ENCODE measurements at places on chromosomes 3 and 15. TPM values are rescaled to one million over a fixed set of nuclear protein-coding genes. Genes with fewer than 3 reads are reported as not detected.

DNA sequence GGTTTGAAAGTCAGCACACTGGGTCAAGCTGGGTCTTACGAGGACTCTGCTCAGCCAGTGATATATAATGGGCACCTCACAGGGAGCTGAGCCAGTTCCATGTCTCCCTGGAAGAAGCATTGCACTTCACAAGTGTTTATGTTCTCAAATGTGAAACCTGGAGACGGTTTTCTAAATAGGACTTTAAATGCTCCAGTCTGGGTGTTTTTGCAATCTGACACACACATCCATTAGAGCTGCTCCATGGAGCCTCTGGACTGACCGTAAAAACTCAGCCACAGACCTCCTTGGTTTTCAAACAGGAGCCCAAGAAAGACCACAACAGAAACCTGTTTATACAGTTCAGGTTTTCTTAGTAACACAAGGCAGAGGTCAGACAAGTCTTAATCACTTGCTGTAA is 201.3 kb upstream of the LRIG1 start:
- no peak for DNase-seq

- peak; percentile 9 for DNase-seq
Measured at GRCh38 chr3:137792626-137793271, 28.6 kb downstream of the SOX14 start.

DNA sequence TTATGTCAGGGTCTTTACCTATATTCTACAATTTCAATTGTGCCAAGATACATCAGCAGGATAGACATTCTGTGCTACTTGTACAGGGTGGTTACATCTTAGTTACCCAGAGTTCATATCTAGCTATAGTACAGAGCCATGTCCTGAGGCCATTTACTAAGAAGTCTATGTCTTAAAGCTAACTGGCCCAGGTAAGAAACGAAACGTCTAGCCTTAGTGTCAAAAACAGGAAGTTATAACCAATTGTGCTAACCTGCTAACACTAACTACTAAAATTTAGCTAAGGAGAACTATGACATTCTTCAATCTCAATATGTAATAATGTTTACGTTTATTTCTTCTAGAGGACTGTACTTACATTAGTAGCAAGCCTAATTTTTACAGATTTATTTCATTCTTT is 717.2 kb upstream of the UBE2E2 start:
- no peak for DNase-seq

DNA sequence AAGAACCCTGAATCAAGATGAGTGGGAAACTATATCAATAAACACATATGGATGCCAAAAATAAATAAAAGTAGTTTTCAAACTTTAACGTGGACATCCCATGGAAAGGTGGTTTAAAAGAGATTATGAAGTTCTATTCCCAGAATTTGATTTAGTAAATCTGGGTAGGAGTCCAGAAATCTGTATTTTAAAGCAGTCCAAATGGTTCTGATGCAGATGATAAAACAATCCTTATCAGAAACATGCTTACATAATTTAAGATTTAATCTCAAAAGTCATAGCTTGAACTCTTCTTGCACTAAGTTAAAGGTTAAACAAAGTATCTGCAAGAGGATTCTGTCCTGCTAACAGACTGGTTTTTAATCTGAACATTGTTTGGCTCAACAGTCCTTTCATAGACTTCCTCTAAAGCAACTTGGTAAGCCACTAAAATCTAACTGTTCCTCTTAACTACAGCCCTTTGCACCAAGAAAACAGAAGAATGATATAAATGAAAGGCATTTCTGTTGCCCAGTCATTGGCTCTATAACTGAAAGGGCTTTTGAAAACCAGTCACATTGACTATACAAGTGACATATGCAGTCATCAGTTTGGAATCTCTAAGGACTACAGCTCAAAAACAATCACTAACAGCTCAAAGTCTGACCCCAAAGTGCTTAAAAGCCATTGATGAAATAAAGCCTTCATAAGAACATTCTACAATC is 23.4 kb upstream of the MAP4 start:
- no peak for DNase-seq

DNA sequence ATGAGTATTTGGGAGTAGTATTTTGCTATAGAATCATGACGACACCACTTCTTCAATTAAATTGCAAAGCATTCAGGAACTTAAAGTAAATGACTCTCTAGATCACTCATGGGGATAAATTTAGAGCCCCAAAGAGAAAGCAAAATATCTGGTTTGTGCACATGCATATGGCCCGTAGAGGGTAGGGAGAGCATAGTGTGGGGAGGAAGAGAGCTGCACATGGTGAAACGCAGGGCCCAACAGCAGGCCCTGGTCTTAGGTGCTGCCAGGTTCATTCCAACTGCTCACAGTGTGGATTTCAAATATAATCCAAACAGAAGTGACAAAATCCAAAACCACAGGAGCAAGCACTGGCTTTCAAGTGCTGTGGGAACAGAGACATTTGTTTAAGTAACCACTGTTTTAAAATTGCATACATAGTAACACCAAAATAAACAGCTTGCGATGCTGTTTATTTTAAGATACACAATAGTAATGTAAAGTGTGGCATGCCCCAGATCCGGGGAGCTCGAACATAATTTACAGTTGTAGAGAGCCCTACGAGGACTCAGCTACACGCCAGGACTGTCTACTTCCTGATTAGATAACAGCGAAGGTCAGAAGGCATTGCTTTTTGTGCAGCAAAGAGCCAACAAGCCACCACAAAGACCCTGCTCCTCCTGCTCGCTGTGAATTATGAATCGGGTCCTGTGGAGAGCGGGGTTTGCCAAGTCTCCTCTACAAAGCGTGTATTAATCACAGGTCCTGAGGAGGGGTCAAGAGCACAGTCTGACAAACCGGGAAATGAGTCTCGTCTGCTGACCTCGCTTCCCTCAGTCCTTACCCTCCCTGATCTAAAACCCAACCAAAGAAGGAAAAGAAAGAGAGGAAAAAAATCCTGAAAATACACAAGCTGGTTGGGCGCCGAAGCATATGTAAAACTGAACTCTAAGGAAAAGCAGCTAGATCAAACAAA is 80.6 kb downstream of the MEIS2 start:
- no peak for DNase-seq

DNA sequence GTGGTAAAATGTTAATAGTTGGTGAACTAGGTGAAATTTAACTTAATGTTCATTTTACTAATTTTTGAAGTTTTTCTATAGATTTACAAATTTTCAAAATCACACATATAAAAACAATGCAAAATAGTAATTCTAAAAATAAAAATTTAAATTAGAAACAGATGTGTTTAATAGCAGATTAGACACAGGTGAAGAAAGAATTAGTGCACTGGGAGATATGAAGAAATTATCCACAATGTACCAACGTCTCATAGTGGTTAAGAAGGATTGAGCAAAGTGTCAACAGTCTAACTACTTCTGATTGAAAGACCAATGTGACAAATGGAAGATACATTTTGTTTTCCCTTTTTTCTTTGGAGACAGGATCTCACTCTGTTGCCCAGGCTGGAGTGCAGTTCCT is 26.5 kb downstream of the SPG11 start:
- no peak for DNase-seq

DNA sequence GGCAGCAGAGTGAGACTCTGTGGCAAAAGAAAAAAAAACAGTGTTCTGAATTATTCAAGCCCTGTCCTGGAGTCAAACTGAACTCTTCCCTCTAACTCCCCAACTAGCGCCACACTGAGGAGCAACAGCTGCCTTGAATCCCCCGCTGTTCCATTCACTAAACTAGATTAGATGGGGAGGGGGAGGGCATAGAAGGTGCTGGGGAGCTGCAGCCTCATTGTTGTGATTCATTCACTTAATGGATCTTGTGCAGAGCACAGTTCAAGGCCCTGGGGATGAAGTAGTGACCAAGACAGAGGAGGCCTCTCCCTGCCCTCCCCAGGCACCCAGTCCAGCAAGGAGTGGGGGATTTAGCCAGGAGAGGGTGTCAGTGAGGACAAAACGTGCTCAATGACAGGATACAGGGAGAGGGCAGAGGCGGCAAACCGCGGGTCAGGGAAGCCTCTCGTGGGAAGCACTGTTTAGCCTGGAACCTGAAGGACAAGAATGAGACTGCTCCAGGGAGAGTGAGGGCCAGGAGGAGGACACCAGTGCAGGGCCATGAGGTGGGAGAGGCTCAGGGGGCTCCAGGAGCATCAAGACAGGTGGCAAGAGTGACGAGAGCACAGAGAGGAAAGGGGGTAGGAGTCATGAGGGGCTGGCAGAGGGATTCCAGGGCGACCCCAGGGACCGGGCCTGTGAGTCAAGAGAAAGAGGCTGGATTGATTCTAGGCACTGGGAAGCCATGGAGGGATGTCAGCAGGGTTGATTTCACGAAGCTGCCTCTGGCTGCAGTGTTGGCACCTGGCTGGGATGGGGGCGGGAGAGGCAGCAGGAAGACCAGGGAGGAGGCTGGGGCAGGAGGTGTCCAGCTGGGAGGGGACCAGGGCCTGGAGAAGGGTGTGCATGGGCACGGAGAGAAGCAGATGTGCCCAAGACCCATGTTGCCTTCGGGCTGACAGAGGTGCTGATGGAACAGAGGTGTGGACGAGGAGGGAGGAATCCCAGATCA is 31.4 kb downstream of the ALS2CL start:
- DNase-seq: no peak

DNA sequence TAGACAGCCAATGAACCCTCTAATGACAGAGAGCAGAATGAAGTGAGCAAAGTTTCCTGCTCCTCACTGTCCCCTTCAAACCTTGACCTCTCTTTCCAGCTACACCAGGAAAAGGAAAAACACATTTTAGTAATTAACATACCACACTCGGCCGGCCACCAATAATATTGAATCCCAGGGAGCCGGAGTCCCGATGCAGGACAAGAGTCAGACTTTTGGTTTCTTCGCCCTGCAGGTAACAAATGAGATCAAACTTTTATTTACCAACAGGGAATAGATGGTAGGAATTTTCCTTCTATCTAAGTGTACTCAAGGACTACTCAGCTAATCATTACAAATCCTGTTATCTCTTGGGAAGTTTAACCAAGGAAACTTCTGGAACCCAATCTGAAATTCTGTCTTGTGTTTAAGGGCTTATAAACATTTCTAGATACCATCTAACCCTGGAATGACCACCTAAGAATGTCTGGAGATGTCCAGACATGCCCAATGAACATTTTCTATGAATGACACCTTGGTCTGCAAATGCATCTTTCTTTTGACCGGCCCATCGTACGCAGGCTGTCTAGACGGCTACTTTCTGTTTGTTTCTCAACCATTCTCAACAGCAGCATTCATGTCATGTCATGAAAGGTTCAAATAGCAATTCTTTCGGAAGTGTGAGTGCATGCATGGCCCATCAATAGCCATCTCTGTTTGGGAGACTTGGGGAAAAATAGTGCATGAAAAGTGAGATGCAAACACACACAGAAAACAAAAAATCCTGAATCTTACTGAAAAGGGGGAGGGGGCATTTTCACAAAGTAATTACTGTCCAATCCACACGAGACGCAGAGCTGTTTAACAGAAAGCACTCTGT is 16.1 kb downstream of the PDZRN3 start:
- no peak for DNase-seq

GRCh38 chr3:12328132-12328836 is 39.4 kb downstream of the PPARG start:
- no peak for DNase-seq

GRCh38 chr15:85019815-85020590 is 38.3 kb downstream of the PDE8A start:
- no peak for DNase-seq

DNA sequence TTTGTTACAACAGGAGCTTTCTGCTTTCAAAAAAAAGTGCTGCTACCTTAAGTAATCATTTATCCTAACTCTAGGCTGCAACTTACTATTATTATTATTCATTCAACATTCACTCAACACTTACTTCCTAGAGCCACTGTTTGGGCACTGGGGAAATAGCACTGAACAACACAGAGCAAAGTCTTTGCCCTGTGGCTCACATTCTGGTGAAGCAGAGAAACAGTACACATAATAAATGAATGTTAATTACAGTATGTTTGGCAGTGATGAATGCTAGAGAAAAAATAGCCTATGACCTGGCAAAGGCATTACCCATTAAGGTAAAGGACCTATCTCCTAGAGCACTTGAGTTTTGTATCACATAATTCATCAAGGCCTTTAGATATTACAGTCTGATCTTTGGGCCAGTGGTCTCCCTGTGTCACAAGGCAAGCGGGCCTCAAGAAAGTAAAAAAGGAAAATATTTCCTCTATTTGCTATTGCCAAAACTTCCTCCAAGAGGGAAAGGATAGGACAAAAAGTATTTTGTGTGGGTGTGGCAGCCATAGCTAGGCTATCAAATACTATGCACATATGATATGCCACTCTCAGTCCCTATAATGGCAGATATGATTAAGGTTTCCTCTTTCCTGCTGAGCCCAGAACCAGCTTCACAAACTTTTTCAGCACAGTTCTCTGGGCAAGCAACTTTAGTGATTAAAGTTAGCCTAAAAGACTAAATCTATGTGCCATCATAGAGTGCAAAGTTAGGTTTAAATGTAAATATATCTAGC is 142.8 kb downstream of the FHIT start:
- DNase-seq: no peak

DNA sequence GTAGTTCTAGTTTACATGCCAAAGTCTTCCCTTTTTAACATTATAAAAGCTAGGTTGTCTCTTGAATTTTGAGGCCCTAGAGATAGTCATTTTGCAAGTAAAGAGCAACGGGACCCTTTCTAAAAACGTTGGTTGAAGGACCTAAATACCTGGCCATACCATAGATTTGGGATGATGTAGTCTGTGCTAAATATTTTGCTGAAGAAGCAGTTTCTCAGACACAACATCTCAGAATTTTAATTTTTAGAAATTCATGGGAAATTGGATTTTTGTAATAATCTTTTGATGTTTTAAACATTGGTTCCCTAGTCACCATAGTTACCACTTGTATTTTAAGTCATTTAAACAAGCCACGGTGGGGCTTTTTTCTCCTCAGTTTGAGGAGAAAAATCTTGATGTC is 21.3 kb downstream of the SLC35A5 start:
- no peak for DNase-seq

DNA sequence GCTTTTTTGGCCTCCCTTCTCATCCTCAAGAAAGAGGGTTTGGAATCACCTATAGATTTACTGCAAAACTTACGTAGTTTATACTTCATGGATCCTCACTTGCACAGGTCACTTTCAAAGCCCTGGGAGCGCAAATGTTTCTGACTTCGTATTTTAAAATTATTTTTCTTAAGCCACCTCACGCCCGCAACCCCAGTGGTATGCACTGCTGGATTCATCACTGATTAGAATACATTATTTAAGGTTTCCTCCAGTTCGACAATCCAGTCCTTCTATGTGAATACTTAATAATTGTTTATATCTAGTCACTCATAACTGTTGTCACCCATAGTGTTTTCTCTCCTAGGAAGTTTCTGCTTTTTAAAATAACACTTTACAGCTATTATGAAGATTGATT is 339.9 kb downstream of the CHL1 start:
- DNase-seq: no peak

GRCh38 chr15:64251121-64251520 is 88.3 kb upstream of the PPIB start:
- peak; percentile 38 for DNase-seq

- no peak for DNase-seq
Measured at GRCh38 chr15:74402337-74402841, 31.4 kb downstream of the SEMA7A start.

Gene FAH
- 23.3 TPM for total RNA-seq

Gene DNAH12
- 0.10 TPM for total RNA-seq

Gene PLAAT1
- total RNA-seq: not detected

Gene LINGO1
- not detected for total RNA-seq

Gene CCDC80
- total RNA-seq: not detected
